ENCODE measurements at places on chromosomes 3 and 15. TPM values are rescaled to one million over a fixed set of nuclear protein-coding genes. Genes with fewer than 3 reads are reported as not detected.

Gene PIK3CA
- total RNA-seq, result 39.8 TPM

Gene TEX55
- not detected for total RNA-seq

Gene KNG1
- not detected for total RNA-seq

Gene SCN10A
- under 0.01 TPM for total RNA-seq

Gene ZKSCAN7
- total RNA-seq, result 0.97 TPM

Gene CYP1A1
- total RNA-seq, result 1.6 TPM

Gene OSTN
- total RNA-seq, result under 0.01 TPM

Gene SPRED1
- total RNA-seq, result 23.1 TPM

Gene MAP1A
- total RNA-seq, result 0.65 TPM

Gene GRAMD2A
- 0.30 TPM for total RNA-seq

Gene LMLN
- total RNA-seq, result 5.5 TPM

Gene ABTB1
- 5.8 TPM for total RNA-seq

Gene ZCWPW2
- total RNA-seq, result 0.32 TPM

Gene RHOV
- total RNA-seq, result 0.15 TPM

Gene SPINK8
- total RNA-seq, result not detected

Gene CCDC9B
- 28.4 TPM for total RNA-seq

Gene DISP2
- total RNA-seq, result 0.15 TPM

Gene LRRC2
- not detected for total RNA-seq

Gene TRIM42
- not detected for total RNA-seq

Gene AAGAB
- 57.5 TPM for total RNA-seq

Gene KCNAB1
- total RNA-seq, result 2.0 TPM

Gene C2CD4A
- 4.2 TPM for total RNA-seq

Gene NPHP3
- total RNA-seq, result 20.1 TPM

Gene OXTR
- total RNA-seq, result under 0.01 TPM

Gene NECTIN3
- total RNA-seq, result 66.3 TPM

Gene ZNF662
- 0.76 TPM for total RNA-seq

Gene CCDC33
- not detected for total RNA-seq

Gene IL17RE
- 0.32 TPM for total RNA-seq

Gene ZMAT3
- total RNA-seq, result 26.0 TPM

Gene LTK
- total RNA-seq, result under 0.01 TPM

Gene STXBP5L
- not detected for total RNA-seq

Gene PRR23A
- total RNA-seq, result not detected

Gene TMCO5A
- not detected for total RNA-seq

Gene RETNLB
- not detected for total RNA-seq

Gene RBM6
- 50.2 TPM for total RNA-seq

Gene TMEM43
- total RNA-seq, result 97.0 TPM

Gene ROPN1
- not detected for total RNA-seq

Gene MELTF
- 6.2 TPM for total RNA-seq

Gene CAMKV
- not detected for total RNA-seq

Gene A4GNT
- total RNA-seq, result not detected

Gene GPR149
- not detected for total RNA-seq

Gene LRRK1
- 5.2 TPM for total RNA-seq
